Stimulated activated CD8-positive, alpha-beta memory T cell treated with anti-CD3 and anti-CD28 coated beads, Interleukin-4, amount 100 ng/mL, for 1 hour (primary cell): ENCODE measurements at places on chromosomes 16 and 17.
A peak's percentile ranks its signal among the peaks of the same experiment; 100 is the strongest.

DNA sequence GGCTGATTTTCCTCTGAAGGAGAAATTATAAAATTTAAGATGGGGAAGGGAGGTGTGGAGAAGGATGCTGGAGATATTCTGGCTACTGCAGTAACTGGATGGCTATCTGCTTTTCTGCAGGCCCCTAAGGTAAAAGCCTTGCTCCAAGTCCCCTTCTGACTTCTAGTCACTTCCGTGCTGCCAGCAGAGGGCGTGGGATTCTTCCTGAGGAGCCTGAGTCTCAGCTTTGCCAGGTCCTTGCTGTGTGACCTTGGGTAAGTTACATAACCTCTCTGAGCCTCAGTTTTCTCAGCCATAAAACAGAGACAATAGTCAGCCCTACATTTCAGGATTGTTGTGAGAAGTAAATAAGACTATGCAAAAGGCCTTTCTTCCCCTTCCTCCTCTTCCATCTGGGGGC lies 24.3 kb upstream of the TMEM220 start:
- DNase-seq = no peak

- no peak for DNase-seq
Observed at GRCh38 chr16:66474750-66475199, 47.7 kb downstream of the BEAN1 start.

- no peak for DNase-seq
Observed at GRCh38 chr17:74347646-74348045, 14.0 kb downstream of the BTBD17 start.

GRCh38 chr16:66524601-66525164 lies 25.2 kb downstream of the TK2 start:
- DNase-seq = no peak

DNA sequence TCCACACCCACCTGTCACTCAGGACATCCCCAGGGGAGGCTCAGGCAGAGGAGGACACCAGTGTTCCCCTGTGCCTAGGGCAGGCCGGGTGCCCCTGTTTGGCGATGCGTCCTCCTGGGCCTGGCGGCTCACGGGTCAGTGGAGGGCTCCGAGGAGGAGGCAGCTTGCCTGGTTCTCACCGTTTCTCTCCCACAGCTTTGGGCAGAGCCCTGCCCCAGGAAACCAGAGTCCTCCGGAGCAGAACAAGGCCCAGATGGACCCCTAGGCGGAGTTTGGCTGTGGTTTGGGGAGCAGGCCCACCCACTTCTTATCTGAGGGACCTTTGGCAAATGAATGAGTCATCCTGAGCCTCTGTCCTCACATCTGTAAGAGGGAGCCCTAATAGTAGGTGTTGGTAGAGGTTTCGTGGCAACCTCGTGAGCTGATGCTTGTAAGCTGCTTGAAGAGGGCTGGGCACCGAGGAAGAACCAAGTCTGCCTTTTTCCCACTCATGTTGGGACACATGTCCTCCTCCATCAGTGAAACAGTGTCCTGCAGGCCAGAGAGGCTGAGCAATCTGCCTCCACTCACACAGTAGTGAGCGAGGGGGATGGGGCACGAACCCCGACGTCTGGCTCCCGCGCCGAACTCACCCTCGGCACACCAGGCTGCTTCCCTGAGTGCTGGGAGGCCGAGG lies 247.0 kb upstream of the CIBAR2 start:
- DNase-seq = no peak

DNA sequence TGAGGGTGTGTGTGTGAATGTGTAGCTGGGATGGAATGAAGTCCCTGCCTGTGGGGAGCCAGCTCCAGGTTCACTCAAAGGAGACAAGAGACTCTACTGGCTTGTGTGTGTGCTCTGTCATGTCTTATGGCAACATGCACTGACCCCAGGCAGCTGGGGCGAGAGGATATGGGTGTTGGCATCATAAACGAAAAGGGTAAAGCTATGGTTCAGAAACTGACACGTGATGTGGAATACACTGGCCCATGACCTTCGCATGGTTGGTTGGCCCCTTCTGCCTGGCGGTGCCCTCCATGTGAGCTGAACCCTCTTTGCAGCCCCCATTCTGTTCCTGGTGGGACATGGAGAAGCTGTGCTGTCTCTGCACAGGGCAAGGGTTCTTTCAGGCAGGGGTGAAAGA lies 21.9 kb downstream of the ZNF750 start:
- DNase-seq = no peak

GRCh38 chr17:43461185-43461584 lies 22.6 kb upstream of the DHX8 start:
- no peak for DNase-seq

DNA sequence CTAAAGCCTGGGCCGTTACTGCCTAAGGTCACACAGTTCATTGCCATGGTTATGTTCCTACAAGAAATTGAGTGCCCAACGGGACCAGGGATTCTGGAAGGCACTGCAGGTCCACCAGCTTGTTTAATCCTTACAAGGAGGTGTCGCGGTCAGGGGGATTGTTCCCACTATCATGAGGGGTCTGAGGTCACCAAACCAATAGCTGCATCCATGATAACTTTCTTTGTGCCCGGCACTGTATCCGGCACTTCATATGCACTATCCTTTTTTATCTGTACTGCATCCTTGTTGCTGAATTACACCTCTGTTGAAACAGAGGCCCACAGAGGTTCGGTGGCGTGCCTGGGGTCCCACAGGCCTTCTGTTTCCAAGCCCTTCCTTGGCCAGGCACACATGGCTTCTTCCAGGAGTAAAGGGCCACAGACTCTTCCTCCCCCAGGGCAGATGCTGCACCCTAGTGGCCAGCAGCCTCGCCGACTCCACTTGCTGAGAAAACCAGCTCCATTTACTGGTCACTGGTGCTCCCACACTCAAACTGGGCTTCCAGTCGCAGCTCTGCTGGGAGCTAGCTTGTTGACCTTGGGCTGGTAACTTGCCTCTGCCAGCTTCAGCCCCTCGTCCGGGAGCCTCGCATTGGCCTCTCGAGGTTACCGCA lies 82.0 kb upstream of the PLCG2 start:
- DNase-seq = peak; percentile 28

- no peak for DNase-seq
Observed at GRCh38 chr17:83057793-83058265, 21.6 kb upstream of the METRNL start.

GRCh38 chr17:65799454-65799853 lies 238.0 kb upstream of the AXIN2 start:
- no peak for DNase-seq

GRCh38 chr17:17029938-17030337 lies 12.3 kb upstream of the MPRIP start:
- no peak for DNase-seq

DNA sequence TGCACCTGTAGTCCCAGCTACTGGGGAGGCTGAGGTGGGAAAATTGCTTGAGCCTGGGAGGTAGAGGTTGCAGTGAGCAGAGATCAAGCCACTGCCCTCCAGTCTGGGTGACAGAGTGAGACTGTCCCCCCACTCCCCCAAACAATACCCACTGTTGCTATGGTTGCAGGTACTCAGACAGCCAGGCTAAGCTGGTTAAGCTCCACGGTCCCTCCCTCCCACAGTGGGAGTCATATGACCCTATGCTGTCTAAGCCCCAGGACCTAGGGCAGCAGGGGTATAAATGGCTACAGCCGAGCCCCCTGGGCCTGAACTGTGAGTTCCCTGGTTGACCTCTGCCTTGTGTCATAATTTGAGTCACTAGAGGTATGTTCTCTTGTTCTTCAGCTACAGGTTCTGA lies 15.9 kb upstream of the RPRML start:
- DNase-seq = no peak

- DNase-seq = no peak
Observed at GRCh38 chr17:82837586-82838320, 2.1 kb downstream of the ZNF750 start.

DNA sequence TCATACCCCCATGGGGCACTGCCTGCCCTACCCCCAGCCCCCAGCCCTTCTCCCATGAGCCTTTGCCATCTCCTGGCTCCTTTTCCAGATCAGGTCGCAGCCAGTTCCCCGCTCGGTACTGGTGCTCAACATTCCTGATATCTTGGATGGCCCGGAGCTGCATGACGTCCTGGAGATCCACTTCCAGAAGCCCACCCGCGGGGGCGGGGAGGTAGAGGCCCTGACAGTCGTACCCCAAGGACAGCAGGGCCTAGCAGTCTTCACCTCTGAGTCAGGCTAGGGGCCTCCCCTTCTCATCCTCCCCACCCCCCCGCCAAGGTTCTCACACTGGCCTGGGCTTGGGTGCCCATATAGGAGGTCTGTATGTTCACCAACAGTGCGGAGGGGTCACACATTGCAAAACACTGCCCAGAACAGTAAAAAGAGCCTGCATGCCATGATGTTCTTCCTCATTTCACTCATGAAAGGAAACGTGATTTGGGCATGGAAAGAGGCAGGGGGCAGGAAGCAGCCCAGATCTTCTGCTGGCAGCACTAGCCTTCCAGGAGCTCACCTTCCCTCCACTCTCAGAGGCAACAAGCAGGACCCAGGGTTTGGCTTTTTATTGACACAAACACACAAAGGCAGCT lies 7.5 kb downstream of the IFI35 start:
- DNase-seq = no peak

DNA sequence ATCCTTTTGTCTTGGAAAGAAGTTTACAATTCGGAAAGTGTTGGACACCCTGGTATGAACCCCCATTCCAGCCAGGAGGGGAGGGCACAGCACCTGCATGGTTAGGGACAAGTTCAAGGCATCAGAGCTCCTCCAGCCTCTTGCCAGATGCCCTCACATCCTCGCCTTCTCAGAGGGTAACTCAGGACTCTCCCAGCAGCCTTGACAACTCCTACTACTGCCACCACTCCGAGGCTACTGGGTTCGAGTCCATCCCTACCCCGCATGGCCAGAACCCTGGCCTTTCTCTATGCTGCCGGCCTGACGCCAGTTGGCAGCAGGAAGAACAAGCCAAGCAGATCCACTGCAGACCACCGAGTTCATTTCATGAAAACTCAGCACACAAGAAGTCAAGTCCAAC lies 34.1 kb downstream of the AXIN2 start:
- DNase-seq = no peak

- DNase-seq = no peak
Observed at GRCh38 chr17:37802712-37803416, 58.0 kb upstream of the HNF1B start.

DNA sequence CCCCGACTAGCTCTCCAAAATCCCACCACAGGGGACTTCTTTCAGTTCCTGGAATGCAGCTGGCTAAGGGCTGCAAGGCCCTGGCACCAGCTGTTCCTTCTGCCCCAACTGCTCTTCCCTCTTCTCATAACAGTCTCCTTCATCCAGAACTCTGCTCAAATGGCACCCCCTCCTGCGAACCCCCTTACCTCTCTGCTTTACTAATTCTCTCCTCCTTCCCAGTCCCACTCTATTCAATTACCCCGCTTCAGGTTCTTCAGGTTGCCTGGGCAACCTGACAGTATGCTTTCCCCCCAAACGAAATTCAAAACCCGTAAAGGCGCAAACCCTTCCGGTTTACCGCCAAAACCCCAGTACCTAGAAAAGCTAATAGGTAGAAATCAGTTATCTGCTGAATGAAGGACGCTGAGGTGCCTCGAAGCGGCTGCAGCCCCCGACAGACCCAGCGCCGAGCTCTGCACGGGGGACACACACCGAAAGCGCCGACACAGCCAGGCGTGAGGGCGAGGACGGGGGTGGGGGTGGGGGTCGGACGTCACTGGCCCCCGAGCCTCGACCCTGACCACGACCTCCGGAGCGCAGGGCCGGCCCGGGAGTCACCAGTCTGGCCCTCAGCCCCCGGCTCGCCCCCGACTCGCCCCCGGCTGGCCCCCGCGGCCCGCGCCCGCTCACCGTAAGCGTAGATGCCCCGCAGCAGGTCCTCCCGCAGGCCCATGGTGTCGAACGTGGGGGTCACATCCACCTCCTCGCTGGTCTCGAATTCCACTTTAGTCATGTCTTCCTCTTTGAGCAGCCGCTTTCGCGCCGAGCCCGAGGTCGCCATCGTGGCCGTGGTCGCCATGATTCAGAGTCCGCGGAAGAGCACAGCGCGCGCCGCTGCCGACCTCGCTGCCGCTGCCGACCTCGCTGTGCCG lies 550 bp downstream of the EIF4A3 start:
- DNase-seq = peak; percentile 8

GRCh38 chr17:74864866-74865395 lies 5.2 kb upstream of the GRIN2C start:
- DNase-seq = peak; percentile 42

- no peak for DNase-seq
Observed at GRCh38 chr16:89910717-89911354, 7.8 kb upstream of the MC1R start.

DNA sequence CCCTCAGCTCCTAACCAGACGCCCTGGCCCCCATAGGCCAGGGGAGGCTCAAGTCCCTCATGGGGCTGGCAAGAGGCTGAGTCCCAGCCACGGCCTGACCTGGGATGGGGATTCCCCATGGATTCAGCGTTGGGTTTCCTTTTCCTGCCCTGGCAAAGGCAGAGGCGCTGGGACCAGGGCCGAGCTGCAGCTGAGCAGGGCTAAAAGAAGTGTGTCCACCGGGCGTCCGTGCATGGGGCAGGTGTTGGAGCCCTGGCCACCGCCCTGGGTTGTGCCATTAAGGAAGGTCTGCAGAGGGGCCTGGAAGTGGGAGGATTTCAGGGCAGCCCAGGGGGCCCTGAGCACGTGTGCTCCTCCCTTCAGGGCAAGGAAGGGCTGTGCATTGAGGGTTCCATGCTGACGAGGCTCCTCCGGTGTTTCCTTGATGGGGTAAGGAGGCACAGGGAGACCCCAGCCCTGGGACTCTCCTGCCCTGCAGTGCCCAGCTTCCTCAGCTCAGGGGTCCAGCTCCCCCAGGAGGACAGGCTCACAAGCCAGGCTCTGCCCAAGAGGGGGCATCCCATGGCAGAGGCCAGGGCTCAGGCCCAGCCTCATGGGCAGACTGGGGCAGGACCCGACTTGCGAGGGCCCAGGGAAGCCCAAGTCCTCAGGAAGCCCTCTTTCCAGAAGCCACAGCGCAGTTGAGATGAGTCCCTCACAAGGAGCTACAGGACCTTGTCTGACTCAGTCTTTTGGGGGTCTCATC lies 10.1 kb downstream of the TBC1D26 start:
- no peak for DNase-seq

GRCh38 chr16:27677263-27677662 lies 127.3 kb downstream of the KATNIP start:
- no peak for DNase-seq

GRCh38 chr17:66538776-66539175 lies 236.4 kb downstream of the PRKCA start:
- DNase-seq = no peak

GRCh38 chr16:57585051-57585687 lies 42.7 kb downstream of the ADGRG5 start:
- no peak for DNase-seq

- no peak for DNase-seq
Observed at GRCh38 chr16:87938412-87938949, 2.2 kb upstream of the CA5A start.

- no peak for DNase-seq
Observed at GRCh38 chr16:85929259-85929721, 30.3 kb downstream of the IRF8 start.

DNA sequence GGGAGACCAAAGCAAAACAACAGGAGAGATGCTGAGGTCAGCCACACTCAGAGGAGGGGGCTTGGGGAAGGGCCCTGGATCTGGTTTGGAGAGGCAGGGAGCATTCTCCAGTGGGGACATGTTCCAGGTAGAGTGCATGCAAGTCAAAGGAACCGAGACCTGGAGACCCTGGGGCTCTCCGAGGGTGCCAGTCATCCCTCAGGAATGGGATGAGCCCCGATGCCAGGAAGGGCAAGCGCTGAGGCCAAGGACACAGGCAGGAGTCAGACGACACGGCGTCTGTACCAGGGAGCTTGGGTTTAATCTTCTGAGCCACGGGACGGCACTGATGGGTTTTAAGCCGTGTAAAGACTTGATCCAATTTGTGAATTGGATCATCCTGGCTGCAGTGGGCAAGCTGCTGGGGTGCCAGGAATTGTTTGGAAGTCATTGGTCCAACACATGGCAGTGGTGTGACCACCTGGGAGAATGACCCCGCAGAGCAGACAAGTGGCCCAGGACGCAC lies 32.9 kb upstream of the ANKRD40CL start:
- no peak for DNase-seq

- DNase-seq = no peak
Observed at GRCh38 chr17:6269478-6269877, 165.4 kb downstream of the AIPL1 start.
